ENCODE measurements at places on chromosomes 1 and 21.

DNA sequence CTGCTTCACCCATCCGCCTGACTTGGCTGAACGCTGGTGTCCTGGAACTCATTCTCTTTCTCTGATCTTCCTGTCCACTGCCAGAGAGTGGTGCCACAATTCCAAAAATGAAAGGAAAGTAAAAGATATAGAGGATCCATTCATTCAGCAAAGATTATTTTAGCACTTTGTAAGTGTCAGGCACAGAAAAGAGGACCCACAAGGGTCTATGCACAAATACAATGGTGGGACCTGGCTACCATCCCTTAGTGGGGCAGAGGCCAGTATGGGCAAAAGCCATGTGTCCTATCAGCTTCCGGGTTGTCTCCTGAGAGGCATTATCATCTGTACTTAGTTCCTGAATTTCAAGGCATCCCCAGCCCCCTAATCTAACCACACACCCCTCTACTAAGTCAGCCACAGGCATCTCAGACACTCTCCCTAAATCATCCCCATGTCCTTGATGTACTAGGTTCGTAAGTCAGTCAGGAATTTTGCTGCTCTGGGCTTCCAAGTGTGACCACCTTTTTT lies 19.0 kb downstream of the SSR2 start:
- no peak for DNase-seq

- peak; percentile 83 for DNase-seq
Observed at GRCh38 chr21:36647279-36648093, 51.4 kb upstream of the SIM2 start.

DNA sequence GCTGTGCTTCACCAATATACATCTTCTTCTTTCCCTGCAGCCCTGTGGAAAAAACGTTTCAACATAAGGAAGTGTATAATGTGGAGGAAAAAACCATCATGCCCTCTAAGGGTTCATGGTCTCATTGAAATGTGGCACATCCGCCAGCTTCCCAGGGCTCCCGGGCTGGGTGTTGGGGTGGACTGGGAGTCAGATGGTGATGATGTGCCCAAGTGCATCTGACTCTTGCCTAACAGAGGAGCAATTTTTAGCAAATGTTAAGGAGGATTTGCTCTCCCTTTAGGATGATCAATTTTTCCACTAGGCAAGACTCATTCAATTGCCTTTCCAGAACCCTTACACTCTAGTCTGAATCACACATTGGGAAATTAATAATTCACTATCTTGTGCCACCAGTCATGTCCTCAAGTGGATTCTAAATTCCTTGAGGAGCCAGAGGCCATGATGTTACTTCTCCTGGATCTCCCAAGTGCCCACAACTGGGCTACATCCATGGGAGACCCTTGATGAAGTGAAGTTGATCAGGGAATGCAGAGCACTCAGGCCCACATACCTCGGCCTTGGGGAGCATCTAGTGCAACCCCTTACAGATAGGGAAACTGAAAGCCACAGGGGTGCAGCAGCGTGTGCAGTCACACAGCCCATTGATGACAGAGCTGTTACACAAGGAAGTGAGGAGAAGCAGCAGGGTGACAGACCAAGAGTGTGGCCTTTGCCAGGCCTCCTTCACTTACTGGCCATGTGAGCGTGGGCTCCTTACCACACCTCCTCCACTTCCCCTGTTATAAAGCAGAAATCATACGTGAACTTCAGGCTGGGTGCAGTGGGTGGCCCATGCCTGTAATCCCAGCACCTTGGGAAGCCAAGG lies 100.0 kb upstream of the SLC44A3 start:
- DNase-seq = no peak

GRCh38 chr1:68375919-68376318 lies 73.8 kb downstream of the RPE65 start:
- DNase-seq = peak; percentile 79

- DNase-seq = no peak
Observed at GRCh38 chr1:182279724-182280503, 111.7 kb downstream of the GLUL start.

- DNase-seq = no peak
Observed at GRCh38 chr1:92945748-92946270, 15.5 kb downstream of the DIPK1A start.

- DNase-seq = no peak
Observed at GRCh38 chr1:111509997-111510375, 6.6 kb upstream of the ADORA3 start.

DNA sequence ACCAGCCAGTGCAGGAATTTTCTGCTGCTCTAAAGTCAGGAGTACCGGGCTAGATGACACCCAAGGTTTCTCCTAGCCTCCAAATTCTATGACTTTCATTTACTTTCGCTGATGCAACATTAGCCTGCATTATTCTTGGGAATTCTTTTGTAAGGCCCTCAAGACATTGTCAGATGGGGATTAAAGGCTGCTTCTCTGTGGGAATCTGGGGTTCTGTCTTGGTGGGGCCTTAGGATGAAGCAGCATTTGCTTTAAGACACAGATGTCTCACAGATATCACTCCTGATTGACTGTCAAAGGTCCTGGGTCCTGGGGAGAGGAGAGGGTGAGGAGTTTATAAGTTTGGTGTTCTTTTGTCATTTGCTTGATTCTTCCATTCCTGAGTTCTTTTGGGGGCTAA lies 11.6 kb downstream of the PKP1 start:
- DNase-seq = peak; percentile 29

GRCh38 chr1:11031624-11032262 lies 15.3 kb downstream of the MASP2 start:
- DNase-seq = no peak

GRCh38 chr1:21436488-21437340 lies 3.2 kb upstream of the NBPF3 start:
- DNase-seq = no peak

DNA sequence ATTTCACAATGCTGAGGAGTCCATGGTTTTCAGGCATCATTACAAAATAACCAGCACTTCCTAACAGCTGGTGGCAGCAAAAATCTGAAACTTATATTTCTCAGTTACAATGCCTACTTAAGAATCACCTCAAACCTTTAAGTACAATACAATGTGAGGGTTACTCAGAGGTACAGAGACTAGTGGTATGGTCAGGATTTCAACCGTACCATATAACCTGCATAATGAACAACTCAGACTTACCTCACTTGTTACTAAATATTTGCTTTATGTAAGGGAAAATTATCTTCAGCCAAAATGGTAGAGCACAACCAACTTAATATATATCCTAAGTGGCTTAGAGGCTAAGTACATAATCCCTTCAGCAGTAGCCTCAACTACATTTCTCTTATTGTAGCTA lies 344.5 kb downstream of the SMYD3 start:
- no peak for DNase-seq

- DNase-seq = no peak
Observed at GRCh38 chr1:164524810-164525209, 34.2 kb upstream of the PBX1 start.

DNA sequence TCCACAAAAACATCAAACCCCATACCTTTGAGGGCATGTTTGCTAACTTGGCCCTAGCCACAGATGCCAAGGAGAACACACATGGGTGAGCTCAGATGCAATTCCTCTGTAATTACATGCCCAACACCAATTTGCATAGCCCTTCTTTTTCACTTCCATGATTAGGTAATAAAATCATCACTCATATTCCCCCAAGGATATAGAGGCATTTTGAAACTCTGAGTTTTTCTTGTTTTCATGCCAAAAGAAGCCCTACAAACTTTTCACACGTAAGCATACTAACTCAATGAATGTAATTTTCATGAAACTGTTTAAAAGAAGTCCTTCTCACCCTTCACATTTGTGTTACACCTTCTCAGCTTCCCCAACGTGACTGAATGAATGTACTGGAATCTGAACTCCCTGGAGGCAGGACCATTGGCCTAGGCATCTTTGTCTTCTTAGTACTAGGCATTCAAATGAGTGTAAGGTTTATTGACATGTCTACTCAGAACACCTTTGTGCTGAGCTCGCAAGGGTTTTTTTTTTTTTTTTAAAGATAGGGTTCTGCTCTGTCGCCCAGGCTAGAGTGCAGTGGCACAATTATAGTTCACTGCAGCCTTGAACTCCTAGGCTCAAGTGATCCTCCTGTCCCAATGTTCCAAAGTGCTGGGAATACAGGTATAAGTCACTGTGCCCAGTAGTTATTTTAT lies 31.0 kb downstream of the FBXO42 start:
- DNase-seq = no peak

- DNase-seq = no peak
Observed at GRCh38 chr1:219880765-219881457, 47.4 kb downstream of the SLC30A10 start.

DNA sequence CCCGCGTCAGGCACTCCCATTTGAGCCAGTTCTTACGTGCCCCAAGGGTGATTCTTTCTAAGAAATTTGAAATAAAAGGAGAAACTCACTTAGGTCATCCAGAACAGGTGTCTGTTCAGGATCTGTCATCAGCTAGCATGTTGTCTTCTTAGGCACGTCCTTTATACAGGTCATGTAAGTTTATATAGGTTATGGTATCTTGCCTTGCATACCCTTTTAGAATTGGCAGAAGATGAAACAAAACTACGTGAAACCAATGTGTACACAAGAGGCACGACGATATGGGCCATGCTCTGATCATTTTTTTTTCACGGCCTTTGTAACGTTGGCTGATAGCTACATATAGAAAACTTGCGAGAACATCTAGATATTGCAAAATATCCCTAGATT lies 579 bp upstream of the GTF2B start:
- DNase-seq = no peak

DNA sequence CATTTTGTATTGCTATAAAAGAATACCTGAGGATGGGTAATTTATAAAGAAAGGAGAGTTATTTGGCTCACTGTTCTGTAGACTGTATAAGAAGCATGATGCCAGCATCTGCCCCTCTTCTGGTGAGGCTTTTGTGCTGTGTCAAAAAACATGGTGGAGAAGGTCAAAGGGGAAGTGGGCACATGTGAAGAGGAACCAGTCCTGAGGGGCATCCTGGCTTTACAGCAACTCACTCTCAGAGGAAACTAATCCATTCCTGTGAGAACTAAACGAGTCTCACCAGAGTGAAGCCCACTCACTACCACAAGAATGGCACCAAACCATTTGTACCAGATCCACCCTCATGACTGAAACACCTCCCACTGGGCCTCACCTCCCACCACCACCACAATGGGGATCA lies 18.8 kb upstream of the SELP start:
- no peak for DNase-seq

DNA sequence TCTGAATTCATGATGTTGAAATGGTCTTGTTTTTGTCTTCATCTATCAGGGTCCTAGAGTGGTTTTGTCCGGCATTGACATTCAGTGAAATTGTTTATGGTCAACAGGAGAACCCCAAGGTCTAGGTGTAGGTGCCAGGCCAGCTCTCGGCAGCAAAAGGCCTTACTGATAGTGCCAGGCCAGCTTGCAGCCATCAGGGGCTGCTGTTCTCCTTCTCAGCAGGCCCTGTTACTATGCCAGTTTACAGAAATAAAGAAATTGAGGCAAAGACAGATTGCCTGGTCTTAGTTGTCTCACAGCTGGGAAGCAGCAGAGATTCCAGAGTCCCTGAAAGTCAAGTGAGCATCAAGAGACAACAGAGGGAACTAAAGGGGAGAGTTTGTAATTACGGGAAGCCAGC lies 12.0 kb downstream of the HMGB4 start:
- no peak for DNase-seq

DNA sequence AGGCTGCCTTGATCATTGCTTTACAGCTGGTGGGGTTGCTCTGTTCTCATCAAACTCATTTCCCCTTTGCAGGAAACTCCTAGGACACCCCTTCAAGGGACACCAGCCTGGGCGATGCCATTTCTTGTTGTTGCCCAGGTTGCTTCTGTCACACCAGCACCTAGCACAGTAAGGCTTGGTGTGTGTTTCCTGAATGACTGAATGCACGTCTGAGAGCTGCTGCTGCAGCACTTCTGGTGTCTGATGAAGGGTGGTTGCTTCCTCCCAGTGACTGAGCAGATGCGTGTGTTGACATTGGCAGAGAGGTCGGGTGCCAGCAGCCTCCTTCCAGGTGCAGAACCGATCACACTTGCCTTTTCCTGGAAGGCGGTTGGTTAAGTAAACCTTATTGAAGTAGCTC lies 477.4 kb downstream of the CAMTA1 start:
- peak; percentile 68 for DNase-seq

All from osteoblast (primary cell).